ENCODE measurements at places on chromosomes 6 and 20.
A peak's percentile ranks its signal among the peaks of the same experiment; 100 is the strongest.

GRCh38 chr20:46021361-46022359 is 7.4 kb upstream of the SLC12A5 start:
- peak; percentile 83 for DNase-seq

- no peak for DNase-seq
These were observed 323.5 kb upstream of the HSF2 start for GRCh38 chr6:122075917-122076316.

DNA sequence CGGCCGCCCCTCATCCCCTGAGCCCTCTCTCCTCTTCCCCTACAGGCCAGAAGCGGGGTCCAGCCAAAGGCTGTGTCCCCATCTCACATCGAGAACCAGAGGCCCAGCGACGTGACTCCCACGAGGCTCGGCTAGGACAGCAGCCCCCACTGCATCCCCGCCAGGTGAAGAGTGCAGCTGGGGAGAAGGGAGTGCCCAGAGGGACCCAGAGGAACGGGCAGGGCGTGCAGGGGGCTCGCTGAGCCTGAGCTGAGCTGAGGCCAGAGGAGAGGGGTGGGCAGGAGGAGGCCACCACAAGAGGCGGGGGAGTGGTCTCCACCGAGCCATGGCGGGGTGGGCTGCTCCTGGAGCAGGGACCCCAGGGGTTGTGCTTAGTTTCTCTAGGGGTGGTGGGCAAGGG is 32.6 kb downstream of the KCNQ2 start:
- no peak for DNase-seq

- no peak for DNase-seq
These were observed 109.0 kb upstream of the SUPT3H start for GRCh38 chr6:45486736-45487135.

GRCh38 chr20:41748051-41748450 is 129.9 kb upstream of the CHD6 start:
- DNase-seq: no peak

All from eye (tissue), 1 donor.